ENCODE measurements at places on chromosomes 3 and 15. TPM values are rescaled to one million over a fixed set of nuclear protein-coding genes. Genes with fewer than 3 reads are reported as not detected.
A peak's percentile ranks its signal among the peaks of the same experiment; 100 is the strongest.

DNA sequence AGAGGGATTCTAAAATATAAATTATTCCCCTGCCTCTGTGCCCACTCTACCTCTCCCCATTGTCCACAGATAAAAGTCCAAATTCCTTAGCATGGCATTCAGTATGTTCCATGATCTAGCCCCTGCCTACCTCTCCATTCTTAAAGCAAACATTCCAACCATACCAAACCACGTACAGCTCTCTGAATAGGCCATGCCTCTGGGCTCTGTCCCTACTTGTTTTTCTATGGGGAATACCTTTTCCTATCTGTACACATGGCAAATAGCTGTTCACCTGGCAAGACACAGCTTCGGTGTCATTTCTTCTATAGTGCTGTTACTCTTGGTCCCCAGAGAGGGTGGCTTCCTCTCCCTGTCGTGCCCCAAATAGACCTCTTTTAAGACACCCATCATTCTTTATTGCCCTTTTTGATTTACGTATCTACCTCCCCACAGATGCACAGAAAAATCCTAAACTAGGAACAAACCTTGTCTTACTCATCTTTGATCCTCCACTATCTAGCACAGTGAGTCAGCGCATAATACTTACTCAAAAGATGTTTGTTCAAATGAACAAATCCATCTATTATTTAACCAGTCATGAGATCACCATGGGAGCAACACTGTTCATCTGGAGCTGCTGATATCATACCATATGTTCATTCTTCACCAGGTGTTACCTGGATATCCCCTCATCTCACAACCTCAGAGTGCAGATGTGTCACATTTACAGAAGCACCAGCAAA is 329.8 kb downstream of the THSD4 start:
- no peaks in the 10 kb centered on the region for H3K4me1 ChIP-seq
- no peaks in the 10 kb centered on the region for H3K36me3 ChIP-seq
- H3K27me3 ChIP-seq: no peaks in the 10 kb centered on the region
- DNase-seq: no peak
- H3K27ac ChIP-seq: no peak overlapping the region
- H3K4me3 ChIP-seq: no peak overlapping the region

DNA sequence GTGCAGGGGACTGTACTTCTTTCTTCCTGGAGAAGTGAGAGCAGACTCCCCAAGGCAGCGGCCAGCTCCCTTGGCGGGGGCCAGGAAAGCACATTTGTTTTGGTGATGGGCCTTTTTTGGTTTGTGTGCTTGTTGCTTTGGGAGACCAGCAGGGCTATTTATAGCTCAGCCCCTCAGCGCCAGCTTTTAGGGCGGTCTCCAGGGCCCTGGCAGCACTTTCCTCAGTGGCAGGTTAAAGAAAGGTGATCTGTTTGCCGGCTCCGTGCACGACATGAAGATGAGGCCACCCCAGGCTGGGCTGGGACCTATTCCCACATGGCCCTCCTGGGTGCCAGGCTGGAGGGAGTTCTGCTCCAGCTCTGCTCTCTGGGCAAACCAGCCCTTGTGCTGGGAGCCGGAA is 21.8 kb downstream of the SLC6A11 start:
- no peaks in the 10 kb centered on the region for H3K4me1 ChIP-seq
- no peaks in the 10 kb centered on the region for H3K36me3 ChIP-seq
- H3K4me3 ChIP-seq: no peak overlapping the region
- no peak overlapping the region for H3K27ac ChIP-seq
- H3K27me3 ChIP-seq: peaks cover 6% of the 10 kb centered on the region

DNA sequence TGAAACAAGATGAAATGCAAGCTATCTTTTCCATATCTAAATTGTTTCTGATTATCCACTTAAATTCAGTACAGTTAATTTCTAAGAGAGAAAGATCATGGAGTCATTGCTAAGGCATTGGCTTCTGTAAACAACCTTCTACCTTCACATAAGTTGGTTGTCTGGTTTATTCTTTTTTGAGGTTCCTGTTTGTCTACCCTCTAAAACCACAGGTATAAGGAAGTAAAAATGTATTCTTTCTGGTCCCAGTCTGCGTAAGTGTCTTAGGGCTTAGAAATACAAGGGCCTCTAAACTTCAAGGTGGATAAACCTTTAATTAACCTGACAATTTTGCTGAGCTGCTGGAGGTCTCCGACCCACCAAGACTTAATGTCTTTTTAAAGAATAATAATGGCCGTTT is 3.6 kb upstream of the ATOSA start:
- no peaks in the 10 kb centered on the region for H3K36me3 ChIP-seq
- peaks cover 30% of the 10 kb centered on the region for H3K4me1 ChIP-seq
- no peaks in the 10 kb centered on the region for H3K27me3 ChIP-seq
- peak overlapping the region; percentile 23 for H3K27ac ChIP-seq
- peak; percentile 43 for DNase-seq

- H3K4me3 ChIP-seq: no peak overlapping the region
- peaks cover 16% of the 10 kb centered on the region for H3K4me1 ChIP-seq
- no peaks in the 10 kb centered on the region for H3K27me3 ChIP-seq
- DNase-seq: no peak
Measured at GRCh38 chr3:153087595-153088566, 74.1 kb upstream of the RAP2B start.

Gene CD200R1
- 30.1 TPM for total RNA-seq

Gene NR2E3
- total RNA-seq: not detected

Gene MNS1
- not detected for total RNA-seq

All from CD4-positive, alpha-beta memory T cell (primary cell).